ENCODE measurements at places on chromosomes 3 and 15. TPM values are rescaled to one million over a fixed set of nuclear protein-coding genes. Genes with fewer than 3 reads are reported as not detected.

DNA sequence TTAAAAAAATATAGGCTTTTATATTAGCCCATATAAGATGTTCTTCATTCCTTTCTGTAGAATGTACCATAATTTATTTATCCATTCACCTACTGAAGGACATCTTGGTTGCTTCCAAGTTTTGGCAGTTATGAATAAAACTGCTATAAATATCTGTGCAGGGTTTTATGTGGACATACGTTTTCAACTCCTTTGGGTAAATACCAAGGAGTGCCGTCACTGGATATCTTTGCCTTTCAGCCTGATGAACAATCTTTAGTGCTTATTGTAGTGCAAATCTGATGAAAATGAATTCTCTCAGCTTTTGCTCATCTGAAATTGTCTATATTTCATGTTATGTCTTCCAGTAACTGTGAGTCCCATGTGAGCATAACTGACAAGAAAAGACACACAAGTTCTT lies 26.6 kb upstream of the BLM start:
- DNase-seq, result no peak
- H3K27me3 ChIP-seq, result no peaks in the 10 kb centered on the region
- peaks cover 24% of the 10 kb centered on the region for H3K4me1 ChIP-seq
- H3K4me3 ChIP-seq, result no peak overlapping the region
- no peaks in the 10 kb centered on the region for H3K36me3 ChIP-seq
- H3K27ac ChIP-seq, result no peak overlapping the region

- no peak overlapping the region for H3K4me3 ChIP-seq
- H3K27me3 ChIP-seq, result no peaks in the 10 kb centered on the region
- H3K4me1 ChIP-seq, result peaks cover 34% of the 10 kb centered on the region
- no peak for DNase-seq
- peaks cover 5% of the 10 kb centered on the region for H3K36me3 ChIP-seq
Observed at GRCh38 chr3:138812806-138813205, 21.9 kb downstream of the PIK3CB start.

Gene GATA2
- 0.05 TPM for total RNA-seq

Gene PTPN23
- total RNA-seq, result 29.4 TPM

GRCh38 chr15:96218623-96219455 lies 111.7 kb upstream of the NR2F2 start:
- H3K4me1 ChIP-seq, result no peaks in the 10 kb centered on the region
- no peak for DNase-seq
- peaks cover 3% of the 10 kb centered on the region for H3K27me3 ChIP-seq

Gene CAPN3
- total RNA-seq, result 2.7 TPM

Gene GOLGA8T
- total RNA-seq, result not detected

GRCh38 chr15:40953713-40954074 lies 423 bp downstream of the CHAC1 start:
- no peak for DNase-seq
- H3K27me3 ChIP-seq, result peaks cover 2% of the 10 kb centered on the region
- H3K4me1 ChIP-seq, result peaks cover 25% of the 10 kb centered on the region
- H3K27ac ChIP-seq, result peak overlapping the region; percentile 93

GRCh38 chr3:135995766-135996165 lies 30.2 kb downstream of the PPP2R3A start:
- peaks cover 8% of the 10 kb centered on the region for H3K4me1 ChIP-seq
- no peaks in the 10 kb centered on the region for H3K36me3 ChIP-seq
- H3K27me3 ChIP-seq, result peaks cover 12% of the 10 kb centered on the region

DNA sequence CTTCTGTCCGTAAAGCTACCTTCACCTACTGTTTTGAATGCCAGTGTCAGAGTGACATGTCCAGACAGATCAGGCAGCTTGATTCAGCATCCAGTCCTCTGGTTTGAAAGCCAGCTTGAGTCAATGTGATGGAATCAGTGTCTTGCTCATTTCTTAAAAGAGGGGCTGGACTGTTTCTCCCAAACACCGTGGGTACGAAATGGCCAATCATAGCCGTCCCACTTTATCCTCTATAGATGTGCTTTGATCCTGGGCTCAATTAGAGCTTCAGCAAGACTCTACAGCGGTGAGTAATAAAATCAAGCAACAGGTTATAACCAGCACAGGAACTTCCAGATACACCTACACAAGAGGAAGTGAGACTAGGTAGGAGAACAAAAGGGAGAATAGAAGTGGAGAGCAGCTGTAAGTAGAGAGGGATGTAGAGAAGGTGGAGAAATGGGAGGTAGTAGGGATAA lies 17.0 kb upstream of the OR5K1 start:
- no peak overlapping the region for H3K27ac ChIP-seq
- H3K4me3 ChIP-seq, result no peak overlapping the region
- no peak for DNase-seq
- H3K27me3 ChIP-seq, result peaks cover 11% of the 10 kb centered on the region

DNA sequence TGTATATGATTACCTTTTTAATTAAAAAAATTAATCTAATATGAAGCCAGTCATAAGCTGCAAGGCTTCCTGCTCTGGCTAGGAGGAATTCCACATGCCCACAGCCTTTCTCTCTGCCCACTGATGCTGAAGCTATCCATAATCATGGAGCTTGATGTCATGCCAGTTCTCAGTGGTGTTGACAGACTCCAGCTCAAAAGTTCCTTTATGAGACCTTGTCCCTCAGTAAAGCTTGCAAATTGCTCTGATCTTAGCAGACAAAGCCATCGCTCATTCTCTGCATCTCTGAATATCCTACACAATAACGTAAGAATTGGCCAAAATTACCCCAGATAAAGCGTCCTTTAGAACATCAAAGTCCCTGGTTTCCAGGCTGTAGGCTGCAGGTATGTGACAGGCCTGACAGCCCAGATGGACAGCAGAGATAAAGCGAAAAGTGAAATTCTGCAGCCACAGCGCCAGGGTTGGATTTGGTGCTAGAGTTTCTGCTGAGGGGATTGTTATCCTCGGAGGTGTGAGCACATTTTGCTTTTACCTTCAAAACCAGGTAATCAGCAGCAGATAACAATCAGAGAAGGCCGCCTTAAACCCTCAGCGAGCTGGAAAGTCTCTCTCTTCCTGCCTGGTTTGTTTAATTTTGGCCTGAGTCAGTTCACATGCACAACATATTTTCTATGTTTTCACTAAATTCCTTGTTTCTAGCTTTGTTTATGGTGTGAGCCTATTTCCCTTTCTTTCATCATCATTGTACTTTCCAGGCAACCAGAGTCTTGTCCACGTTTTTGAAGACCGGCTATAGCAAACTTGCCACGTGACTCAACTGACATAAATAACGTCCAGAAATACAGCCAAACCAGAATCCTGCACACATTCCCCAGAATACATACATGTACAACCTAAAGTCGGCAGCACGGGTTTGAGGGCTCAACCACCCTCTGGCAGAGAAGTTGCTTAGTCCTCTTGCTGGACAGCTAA lies 36.6 kb upstream of the ALDH1A3 start:
- H3K27ac ChIP-seq, result no peak overlapping the region
- H3K36me3 ChIP-seq, result no peaks in the 10 kb centered on the region
- H3K4me1 ChIP-seq, result no peaks in the 10 kb centered on the region
- DNase-seq, result no peak
- no peak overlapping the region for H3K4me3 ChIP-seq
- peaks cover 9% of the 10 kb centered on the region for H3K27me3 ChIP-seq

- H3K27me3 ChIP-seq, result no peaks in the 10 kb centered on the region
- peak overlapping the region; percentile 2 for H3K27ac ChIP-seq
- H3K36me3 ChIP-seq, result peaks cover 44% of the 10 kb centered on the region
Observed at GRCh38 chr15:72737061-72737460, 46.5 kb downstream of the ADPGK start.

Gene GP5
- total RNA-seq, result 0.39 TPM

DNA sequence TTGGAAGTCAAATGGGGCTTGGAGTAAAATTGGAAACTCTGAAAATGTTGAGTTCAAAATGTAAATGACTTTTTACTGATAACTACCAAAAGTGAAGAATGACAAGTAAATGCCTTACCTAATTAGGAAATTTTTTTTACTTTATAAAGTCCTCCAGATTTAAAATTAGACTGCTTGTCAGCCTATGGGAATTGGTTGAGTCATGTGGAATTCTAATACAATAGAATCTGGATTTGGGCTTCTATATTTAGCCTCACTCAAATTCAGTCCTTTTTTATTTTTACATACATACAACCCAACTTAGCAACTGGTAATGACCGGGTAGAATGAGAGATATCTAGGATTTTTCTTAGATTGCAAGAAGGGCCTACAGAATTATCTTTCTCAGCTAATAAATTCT lies 158.9 kb upstream of the CADPS start:
- no peak overlapping the region for H3K4me3 ChIP-seq
- no peak overlapping the region for H3K27ac ChIP-seq
- no peaks in the 10 kb centered on the region for H3K36me3 ChIP-seq
- no peaks in the 10 kb centered on the region for H3K4me1 ChIP-seq
- H3K27me3 ChIP-seq, result no peaks in the 10 kb centered on the region

Gene CDHR4
- total RNA-seq, result not detected

DNA sequence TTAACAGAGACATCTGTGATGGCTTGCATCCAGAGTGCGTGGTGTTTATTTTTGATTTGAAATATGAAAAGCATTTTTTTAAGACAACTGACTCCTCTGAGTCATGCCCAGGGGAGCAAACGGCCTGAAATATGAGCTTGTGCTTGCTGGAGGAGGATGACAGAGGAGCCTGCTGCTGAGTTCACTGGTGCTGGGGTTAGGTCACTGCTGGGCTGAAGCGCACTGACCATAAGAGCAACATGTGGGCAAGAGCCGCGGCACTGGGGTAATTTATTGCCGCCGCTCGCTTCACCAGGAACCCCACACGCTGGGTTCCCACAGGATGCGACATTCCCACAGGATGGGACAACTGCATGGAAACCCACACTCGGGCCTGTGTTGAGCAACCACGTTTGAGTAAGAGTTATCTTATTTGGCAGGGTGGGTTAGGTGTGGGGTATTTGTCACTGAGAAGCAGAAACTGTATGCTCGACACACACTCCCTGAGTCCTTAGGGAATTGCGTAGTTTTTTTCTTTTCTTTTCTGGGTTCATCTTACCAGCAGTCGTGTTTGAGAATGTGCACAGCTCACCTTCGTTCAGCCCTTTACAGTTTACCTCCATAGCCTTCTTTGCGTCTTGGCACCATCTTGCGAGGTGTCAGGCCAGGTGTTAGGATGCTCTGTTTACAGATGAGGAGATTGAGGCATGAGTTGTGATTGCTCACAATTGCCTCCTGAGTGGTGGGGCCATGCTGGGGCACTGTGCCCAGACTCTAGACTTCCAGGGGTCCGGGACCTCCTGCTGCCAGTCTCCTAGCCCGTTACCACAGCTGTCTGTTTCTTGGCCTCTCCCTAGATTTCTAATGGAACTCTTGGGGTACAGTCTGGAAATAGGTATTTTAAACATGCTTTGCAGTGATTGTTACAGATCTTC lies 60.4 kb downstream of the SMAD3 start:
- H3K36me3 ChIP-seq, result peaks cover 22% of the 10 kb centered on the region
- H3K4me1 ChIP-seq, result peaks cover 70% of the 10 kb centered on the region
- H3K27ac ChIP-seq, result peak overlapping the region; percentile 72
- no peak for DNase-seq

Gene CLDN18
- total RNA-seq, result not detected

GRCh38 chr15:73518876-73519733 lies 76.1 kb downstream of the REC114 start:
- no peaks in the 10 kb centered on the region for H3K36me3 ChIP-seq
- no peak overlapping the region for H3K27ac ChIP-seq
- H3K4me3 ChIP-seq, result no peak overlapping the region
- no peak for DNase-seq
- no peaks in the 10 kb centered on the region for H3K4me1 ChIP-seq

DNA sequence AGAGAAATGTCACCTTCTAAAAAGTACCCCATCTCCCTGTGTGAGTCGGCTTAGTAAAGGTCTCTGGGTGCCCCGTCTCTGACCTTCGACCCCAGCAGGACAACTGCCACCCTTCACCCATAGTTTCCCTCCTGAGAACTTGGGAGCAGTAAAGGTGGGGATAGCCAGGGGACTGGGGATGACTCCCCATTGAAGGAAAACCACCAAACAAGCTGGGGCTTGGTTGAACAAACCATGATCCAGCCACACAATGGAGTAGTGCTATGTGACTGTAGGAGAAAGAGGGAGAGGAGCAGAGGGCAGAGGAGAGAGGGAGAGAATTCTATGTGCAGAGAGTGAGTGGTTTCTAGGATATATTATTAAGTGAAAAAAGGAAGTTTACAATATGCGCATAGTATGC lies 33.7 kb downstream of the IDH3A start:
- no peak overlapping the region for H3K4me3 ChIP-seq
- DNase-seq, result no peak
- no peak overlapping the region for H3K27ac ChIP-seq
- no peaks in the 10 kb centered on the region for H3K36me3 ChIP-seq
- H3K27me3 ChIP-seq, result no peaks in the 10 kb centered on the region

- H3K4me1 ChIP-seq, result peaks cover 7% of the 10 kb centered on the region
- peaks cover 14% of the 10 kb centered on the region for H3K27me3 ChIP-seq
- no peak overlapping the region for H3K4me3 ChIP-seq
- H3K36me3 ChIP-seq, result no peaks in the 10 kb centered on the region
Observed at GRCh38 chr3:161100994-161101393, 4.2 kb downstream of the B3GALNT1 start.

DNA sequence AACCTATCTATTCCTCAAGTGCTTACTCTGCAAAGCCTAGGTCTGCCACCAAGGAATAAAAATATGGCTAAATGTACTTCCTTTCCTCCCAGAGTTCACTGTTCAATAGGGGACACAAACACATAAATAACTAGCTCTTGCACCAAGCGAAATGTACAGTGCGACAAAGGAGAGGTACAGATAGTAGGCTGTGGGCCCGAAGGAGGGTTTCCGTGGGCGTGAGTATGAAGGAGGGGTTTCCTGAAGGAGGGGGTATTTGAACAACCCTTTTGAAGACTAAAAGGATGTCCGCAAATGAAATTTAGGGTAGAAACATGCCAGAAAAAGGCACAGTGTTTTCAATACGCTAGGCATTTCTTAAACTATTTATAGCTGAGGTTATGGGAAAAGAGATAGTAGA lies 207.9 kb downstream of the LPP start:
- no peak for DNase-seq
- H3K4me1 ChIP-seq, result peaks cover 43% of the 10 kb centered on the region

GRCh38 chr3:30273304-30274072 lies 332.9 kb upstream of the TGFBR2 start:
- no peaks in the 10 kb centered on the region for H3K4me1 ChIP-seq
- H3K27ac ChIP-seq, result no peak overlapping the region
- no peak for DNase-seq
- H3K27me3 ChIP-seq, result no peaks in the 10 kb centered on the region
- H3K4me3 ChIP-seq, result no peak overlapping the region

Data from activated CD4-positive, alpha-beta T cell treated with anti-CD3 and anti-CD28 coated beads for 36 hours (primary cell).